ENCODE measurements at places on chromosomes 12 and 14.
A peak's percentile ranks its signal among the peaks of the same experiment; 100 is the strongest.

- DNase-seq: peak; percentile 34
These were observed at the start of gene MMP19 for GRCh38 chr12:55842681-55843429. Gene MMP19 (minus strand): TSS chr12:55842936. CDS start chr12:55842830, 106 bp downstream.

GRCh38 chr12:12744546-12745305, 27.6 kb downstream of the CDKN1B start:
- DNase-seq: no peak

DNA sequence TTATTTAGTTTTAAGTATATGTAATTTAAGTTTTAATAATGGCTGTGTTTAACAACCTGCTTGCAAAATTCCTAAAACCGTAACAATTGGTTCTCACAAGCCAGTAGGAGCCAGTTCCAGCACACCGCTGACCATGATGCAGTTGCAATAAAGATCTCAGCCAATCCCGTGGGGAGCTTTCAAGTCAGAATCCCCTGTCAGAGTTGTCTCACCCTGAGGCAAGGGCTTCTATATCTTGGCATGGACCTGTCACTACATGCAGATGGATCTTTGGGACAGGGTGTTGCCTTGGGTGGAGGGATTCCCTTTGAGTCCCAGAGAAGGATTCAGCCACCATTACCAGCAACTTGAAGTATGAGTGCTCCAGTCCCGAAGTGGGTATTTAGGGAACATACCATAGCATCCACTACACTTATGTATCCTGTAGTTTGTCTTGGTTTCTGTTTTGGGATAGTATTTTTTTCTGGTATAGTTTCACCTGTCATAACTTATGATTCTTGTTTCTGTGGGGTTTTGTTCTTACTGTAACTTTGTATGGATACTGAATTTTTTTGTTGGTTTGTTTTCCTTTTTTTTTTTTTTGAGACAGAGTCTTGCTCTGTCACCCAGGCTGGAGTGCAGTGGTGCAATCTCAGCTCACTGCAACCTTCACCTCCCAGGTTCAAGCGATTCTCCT, 30.1 kb upstream of the LIMA1 start:
- DNase-seq: no peak

- no peak for DNase-seq
These were observed 167.2 kb downstream of the GCH1 start for GRCh38 chr14:54735424-54735823.

DNA sequence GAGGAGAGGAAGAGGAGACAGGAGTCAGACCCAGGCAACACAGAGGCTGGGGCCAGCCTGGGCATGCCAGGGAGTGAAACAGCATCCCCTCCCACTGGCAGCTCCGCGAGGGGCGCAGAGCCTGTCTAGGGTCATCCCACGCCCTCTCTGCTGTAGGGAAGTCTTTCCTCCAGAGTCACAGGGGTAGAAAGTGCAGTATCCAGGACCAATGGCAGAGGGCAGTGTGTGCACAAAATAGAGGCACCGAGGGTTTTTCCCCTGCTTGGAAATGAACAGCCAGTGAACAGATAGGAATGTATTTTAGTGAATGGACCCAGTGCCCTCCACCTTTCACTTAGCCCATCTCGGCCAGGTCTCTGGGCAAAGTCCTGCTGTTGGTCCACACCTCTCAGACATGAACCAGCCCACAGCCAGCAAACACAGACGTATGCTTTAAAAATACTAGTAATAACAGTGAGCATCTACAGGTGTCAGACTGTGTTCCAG, 9.4 kb upstream of the KRT74 start:
- peak; percentile 77 for DNase-seq

GRCh38 chr14:56150645-56151345, 32.6 kb downstream of the PELI2 start:
- no peak for DNase-seq

- no peak for DNase-seq
These were observed 11.2 kb upstream of the TCP11L2 start for GRCh38 chr12:106291342-106291741.

DNA sequence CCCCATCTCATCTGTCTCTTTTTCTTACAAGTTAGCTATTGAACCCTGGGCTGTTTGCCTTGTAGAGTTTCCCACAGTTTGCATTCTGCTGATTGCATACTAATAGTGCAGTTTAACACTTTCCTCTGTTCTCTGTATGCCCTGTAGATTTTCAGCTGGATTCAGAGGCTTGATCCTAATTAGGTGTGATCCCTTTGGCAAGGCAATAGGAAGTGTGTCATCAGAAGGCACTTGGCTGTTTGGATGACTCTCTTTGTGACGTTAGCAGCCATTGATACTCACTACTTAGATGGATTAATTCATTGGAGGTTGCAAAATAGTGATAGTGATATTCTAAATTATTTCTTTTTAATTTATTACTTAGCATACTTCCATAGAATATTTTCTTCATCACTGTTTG, 33.6 kb downstream of the FUT8 start:
- no peak for DNase-seq

DNA sequence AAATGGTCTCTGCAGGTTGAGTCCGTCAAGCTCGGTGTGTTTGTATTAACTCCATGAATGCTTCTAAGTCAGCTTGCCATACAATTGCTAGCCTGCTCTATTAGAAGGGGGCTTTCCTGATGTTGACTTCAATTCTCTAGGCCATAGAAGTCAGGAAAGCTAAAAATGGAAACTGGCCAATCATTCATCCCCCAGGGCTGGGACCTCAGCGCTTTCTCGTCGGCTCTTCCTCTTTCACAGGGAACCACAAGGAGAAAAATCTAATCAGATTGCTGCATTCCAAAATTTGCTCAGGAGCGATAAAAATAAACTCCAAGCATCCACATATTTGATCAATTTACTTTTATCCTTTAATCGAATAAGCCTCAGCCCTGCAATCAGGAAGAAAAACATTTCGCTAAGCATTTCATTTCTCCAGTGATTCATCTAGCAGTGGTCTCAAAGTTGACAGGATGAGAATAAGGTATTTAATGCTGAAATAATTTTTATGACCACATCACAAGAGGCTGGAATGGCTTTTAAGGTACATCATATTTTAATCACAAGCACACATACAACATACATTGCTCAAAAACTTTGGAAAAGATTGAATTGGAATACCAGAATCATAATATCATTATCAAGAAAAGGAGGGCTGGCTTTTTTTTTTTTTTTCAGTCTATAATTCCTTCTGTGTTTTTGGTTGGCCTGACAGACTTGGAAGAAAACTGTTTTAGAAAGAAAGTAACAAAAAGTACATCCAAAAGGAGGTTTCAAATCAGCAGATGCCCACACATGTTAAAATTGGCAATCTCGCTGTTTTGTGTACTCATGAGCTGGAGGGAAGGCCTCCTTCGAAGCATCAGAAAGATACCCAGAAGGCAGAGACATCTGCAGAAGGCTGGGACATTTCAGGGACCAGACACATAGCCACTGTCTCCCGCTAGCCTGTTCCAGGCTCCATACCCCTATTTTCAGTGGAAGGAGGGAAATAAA, 316.3 kb downstream of the NUAK1 start:
- no peak for DNase-seq

DNA sequence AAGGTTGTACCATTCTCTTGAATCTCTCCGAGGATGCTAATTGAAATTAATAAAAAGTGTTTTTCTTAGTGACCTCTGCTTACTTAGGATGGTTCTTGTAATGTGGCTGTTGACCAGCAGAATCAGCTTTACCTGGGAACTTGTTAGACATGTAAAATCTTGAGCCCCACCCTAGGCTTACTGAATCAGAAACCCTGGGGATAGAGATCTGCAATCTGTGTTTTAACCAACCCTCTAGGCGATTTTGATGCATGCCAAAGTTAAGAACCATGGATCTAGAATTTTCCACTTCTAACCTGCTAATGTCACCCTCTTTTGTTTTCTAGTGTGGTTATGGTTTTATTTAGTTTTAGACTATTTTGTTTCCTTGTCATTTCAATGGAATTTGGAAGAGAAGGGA, 6.5 kb downstream of the NUBPL start:
- no peak for DNase-seq

GRCh38 chr12:65500091-65500900, 221.8 kb downstream of the MSRB3 start:
- DNase-seq: no peak

Measured in activated effector memory CD4-positive, alpha-beta T cell treated with anti-CD3 and anti-CD28 coated beads, Interleukin-2, amount 50 U/mL, for 16 hours (primary cell).